ENCODE measurements at places on chromosomes 11 and 22.

DNA sequence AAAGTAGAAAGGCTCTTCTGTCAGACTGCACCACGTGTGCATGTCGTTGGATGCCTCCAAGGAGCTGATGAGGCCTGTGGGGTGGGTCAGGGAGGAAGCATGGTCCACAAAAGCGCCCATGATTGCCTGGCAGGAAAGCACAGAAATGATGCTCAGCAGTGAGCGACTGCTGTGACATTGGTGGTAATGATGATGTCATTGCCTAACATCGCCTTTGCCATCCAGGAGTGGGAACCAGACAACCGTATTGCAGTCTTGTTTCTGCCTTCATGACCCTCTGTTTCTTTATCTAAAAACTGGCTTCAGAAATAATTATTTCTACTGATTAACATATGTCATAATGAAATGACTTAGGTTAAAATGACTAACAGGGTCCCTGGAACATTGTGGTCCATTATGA, 477.8 kb upstream of the B3GAT1 start:
- no peak for DNase-seq

- DNase-seq, result no peak
These were observed 12.3 kb downstream of the STARD10 start for GRCh38 chr11:72781313-72782080.

GRCh38 chr11:19102521-19102900, 14.5 kb upstream of the ZDHHC13 start:
- no peak for DNase-seq

DNA sequence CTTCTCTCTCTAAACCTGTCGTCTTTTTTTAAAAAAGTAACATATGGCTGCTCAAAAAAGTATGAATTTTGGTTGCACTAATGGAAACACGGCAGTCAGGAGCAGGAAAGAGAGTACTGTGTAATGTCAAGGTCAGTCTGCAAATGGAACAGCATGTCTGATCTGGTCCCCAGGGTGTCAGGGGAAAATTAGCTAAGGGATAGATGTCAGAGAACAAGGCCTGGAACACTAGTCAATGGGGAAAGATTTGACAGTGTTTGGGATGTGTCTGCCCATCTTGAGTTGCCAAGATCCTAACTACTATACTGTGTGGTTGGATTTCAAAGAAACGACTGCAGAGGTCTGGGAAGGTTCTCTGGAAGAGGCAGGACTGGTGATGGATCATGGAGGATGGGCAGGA, 65.7 kb upstream of the PHOX2A start:
- no peak for DNase-seq

- DNase-seq, result no peak
These were observed 987.6 kb downstream of the TBC1D22A start for GRCh38 chr22:47750086-47750485.

GRCh38 chr11:8293171-8293570, 29.5 kb upstream of the LMO1 start:
- no peak for DNase-seq

GRCh38 chr22:26409719-26410335, 19.2 kb upstream of the ASPHD2 start:
- peak; percentile 70 for DNase-seq

DNA sequence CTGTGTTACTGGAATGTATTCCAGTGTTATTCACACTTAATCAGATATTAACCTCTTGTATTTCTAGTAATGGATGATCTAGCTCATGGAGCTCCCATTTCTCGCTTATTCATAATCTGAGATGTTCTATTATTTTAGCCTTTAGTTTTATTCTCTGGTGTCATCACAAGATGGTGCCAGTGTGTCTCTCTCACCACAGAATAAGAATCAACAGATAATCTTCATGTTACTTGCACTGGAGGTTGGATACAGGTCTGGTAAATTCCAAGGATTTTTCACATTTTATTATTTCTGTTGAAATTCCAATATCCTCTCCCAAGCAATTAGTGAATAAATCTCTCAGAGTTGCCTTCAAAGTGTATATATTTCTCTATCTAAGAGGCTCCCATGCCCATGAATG, 74.6 kb downstream of the CASP12 start:
- no peak for DNase-seq

DNA sequence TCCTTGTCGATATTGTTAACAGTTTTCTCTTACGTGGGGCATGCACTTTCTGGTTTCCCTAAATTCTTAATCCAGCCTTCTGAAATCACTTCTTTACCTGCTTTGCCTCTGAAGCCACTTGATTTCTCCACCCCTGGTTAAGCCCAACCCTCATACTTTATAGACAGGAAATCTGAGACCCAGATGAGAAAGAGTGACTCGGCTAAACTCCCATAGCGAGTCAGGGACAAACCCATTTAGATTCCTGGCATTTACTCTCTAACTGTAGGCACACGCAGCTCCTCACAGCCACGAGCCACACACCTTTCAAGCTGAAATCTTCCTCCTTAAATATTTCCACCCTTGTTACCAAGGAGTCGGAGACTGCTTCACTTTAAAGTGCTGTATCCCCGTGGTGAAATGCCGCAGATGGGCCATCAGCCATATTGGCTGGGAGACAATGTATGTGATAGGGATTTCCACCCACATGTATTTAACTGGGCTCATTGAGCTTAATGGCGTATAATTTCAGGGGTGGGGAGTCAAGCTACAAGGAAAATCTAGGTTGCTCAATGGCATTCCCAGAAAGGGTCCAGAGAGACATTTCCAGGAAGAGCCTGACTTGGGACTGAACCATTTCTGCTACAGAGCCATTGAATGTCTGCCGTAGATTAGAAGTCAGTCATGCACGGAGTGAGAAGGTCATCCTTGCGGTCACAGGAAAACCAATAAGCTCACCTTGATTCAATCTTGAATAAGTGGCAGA, 49.9 kb upstream of the GRK3 start:
- no peak for DNase-seq

DNA sequence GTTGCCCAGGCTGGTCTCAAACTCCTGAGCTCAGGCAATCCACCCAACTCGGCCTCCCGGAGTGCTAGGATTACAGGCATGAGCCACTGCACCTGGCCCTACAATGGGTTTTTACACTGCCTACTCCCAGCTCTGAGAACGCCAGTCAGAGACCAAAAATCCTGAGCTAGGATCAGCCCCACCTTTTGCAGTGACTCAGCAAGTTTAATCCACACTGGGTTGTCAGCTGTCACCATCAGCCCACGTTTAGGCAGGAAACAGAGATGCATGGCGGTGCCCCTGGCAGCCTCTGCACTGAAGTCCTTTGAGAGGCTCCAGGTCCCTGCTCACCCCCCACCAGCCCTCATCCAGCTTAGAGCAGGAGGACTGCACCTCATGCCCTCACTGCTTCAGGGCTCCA, 117.6 kb downstream of the ARHGAP8 start:
- peak; percentile 65 for DNase-seq

GRCh38 chr11:118691926-118692830, 12.7 kb upstream of the TREH start:
- DNase-seq, result no peak

DNA sequence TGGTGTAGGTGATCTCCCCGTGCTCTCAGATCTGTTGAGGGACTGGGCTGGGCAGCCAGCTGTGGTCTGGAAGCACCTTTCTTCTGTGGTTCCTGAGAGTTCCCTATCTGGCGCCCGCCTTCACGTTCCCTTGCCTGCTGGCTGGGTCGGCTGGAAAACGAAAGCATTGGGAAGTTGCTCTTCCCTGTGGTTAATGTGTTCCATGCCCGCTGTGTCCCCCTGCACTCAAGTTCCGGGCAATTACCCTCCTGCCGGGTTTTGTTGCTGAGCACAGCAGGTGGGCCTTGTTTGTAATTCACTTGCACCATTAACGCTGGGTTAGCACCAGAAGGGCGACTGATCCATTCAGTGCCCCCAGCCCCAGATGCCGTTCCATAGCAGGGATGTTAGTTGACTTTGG, 134.1 kb downstream of the GRIK4 start:
- no peak for DNase-seq

DNA sequence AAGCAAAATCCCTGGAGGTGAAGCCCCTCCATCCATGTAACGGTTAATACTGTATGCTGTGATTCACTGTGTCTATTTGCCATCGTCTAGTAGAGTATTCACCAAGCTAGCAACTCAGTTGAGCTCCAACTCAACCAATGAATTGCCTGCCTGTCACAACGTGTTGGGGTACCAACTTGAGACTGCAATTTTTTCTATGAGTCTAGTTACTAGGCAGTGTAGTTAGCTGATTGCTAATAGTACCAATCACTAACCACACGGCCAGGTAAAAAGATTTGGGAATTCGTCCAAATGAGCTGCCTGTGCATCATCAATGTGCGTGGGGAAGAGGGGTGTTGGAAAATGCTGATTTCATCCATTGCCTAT, 1.0 kb upstream of the BTG4 start:
- no peak for DNase-seq

DNA sequence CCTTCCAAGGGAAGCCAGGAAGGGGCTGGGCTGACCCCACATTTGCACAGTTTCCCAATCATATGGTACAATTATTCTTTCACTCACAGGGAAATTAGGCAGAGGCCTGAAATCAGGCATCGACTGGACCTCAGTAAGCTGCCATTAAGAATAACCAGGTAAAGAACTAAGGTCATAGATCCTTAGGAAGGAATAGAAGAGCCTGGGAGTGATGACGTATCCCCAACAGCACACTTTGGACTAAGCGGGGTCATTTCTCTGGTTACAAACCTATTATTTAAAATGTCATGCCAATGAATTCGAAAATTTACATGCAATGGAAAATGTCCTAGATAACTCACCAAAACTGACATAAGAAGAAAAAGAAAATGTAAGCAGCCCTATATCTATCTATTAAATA, 118.2 kb downstream of the BRD1 start:
- no peak for DNase-seq
